ENCODE measurements at places on chromosomes 5 and 9. TPM values are rescaled to one million over a fixed set of nuclear protein-coding genes. Genes with fewer than 3 reads are reported as not detected.

ARHGEF39 gene
- 0.09 TPM for total RNA-seq

GPR150 gene
- total RNA-seq, result 0.28 TPM

SHC3 gene
- total RNA-seq, result 24.0 TPM

PCDHGB4 gene
- total RNA-seq, result 27.5 TPM
